ENCODE measurements at places on chromosomes 11 and 22. TPM values are rescaled to one million over a fixed set of nuclear protein-coding genes. Genes with fewer than 3 reads are reported as not detected.

TST gene
- 33.3 TPM for total RNA-seq

FAT3 gene
- total RNA-seq = 30.9 TPM

NPAS4 gene
- total RNA-seq = 0.44 TPM

DEUP1 gene
- total RNA-seq = 0.44 TPM
